CD4-positive, alpha-beta T cell (primary cell): ENCODE measurements at places on chromosomes 4 and X. TPM values are rescaled to one million over a fixed set of nuclear protein-coding genes. Genes with fewer than 3 reads are reported as not detected.

- H3K4me1 ChIP-seq = no peaks in the 10 kb centered on the region
- no peak overlapping the region for H3K27ac ChIP-seq
- H3K4me3 ChIP-seq = no peak overlapping the region
- H3K27me3 ChIP-seq = no peaks in the 10 kb centered on the region
These were observed 10.7 kb upstream of the HCCS start for GRCh38 chrX:11100281-11101035.

DNA sequence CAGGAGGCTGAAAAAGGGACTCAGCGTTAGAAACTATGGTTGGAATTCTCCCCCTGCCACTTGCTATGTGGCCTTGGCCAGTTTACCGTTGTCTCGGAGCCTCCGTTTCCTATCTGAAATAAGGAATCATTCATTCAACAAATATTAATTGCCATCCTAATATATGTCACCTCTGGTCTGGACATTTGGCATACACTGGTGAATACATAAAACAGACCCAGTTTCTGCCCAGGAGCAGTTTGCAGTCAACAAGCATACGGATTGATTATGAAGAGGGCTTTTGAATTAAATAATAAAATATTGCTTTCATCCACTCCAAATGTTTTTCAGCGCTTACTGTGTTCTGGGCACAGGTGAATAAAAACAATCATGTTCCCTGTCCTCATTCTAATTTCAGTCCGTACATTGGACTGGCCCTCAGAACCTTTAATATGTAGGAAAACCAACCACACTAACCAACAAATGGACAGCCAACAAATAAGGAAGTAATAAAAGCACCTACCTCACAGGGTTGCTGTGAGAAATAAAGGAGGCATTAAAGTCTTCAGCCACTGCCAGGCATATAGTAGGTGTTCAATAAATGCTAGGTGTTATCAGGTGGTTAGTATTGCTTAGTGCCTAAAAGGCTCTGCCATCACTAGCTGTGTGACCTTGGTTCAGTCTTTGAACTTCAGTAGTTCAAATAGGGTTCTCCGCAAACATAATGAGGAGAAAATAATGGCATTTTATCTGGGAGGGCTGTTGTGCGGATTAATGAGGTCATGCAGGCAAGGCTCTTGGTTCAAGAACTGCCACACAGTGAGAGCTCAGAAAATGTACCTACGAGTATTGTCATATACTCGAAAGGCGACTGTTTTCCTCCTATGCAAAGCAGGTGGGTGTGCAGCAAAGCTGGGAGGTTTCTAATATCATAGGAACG is 7.3 kb upstream of the GSX2 start:
- H3K4me3 ChIP-seq = peak overlapping the region; percentile 63
- peaks cover 30% of the 10 kb centered on the region for H3K4me1 ChIP-seq
- no peak overlapping the region for H3K27ac ChIP-seq
- no peak for DNase-seq

DNA sequence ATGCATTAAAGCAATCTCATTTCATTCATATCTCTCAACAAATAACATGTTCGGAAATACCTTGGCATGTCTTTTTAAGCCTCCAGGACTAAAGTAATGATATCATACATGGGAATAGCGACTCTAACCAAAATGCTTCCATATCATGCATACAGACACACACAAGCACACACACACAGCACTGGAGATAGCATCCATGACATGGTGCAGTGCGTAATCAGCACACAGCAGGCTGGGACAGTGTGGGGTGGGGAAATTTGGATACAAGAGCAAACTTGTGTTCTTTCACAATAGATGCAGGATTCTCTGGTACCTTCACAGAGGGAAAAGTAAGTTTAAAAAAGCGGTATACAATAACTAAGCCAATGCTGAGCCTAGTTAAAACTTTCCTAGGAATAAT is 132.3 kb upstream of the HPGD start:
- no peaks in the 10 kb centered on the region for H3K27me3 ChIP-seq
- H3K27ac ChIP-seq = no peak overlapping the region
- no peak overlapping the region for H3K4me3 ChIP-seq
- H3K4me1 ChIP-seq = no peaks in the 10 kb centered on the region
- no peaks in the 10 kb centered on the region for H3K36me3 ChIP-seq

LIAS gene
- 10.1 TPM for total RNA-seq

C4orf36 gene
- total RNA-seq = not detected

DNA sequence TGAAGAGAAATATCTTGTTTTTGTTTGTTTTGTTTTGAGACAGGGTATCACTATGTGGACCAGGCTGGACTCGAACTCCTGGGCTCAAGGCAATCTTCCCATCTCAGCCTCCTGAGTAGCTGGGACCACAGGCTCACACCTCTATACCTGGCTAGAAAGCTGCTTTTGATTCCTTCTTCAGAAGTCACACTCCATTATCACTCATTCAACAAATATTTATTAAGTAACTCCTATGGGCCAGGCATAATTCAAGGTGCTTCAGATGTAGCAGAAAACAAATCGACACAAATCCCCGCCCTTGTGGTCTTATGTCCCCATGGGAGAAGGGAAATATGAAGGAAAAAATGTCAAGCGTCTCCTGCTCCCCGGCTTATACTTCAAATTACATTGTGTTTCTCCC is 72.6 kb upstream of the DHX15 start:
- no peaks in the 10 kb centered on the region for H3K27me3 ChIP-seq
- no peak for DNase-seq
- H3K4me1 ChIP-seq = peaks cover 3% of the 10 kb centered on the region

SERTM2 gene
- not detected for total RNA-seq

DNA sequence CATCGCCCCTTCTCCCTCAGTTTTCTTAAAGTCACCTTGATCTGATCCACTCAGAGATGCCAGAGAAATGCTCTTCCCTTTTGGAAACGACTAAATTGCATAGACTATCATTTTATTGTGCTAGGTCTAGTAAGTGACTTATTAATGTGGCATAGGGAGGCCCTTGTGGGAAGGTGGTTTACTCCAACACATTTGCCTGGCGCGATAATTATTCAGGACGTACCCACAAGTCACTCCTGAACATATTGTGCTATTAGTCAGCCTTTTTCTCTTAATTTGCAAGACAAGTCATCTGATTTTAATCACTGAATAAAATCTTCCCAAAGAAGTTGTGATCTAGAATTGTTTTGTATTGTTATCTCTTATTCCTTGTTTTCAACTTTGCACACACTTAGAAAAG is 7.6 kb downstream of the ENPEP start:
- no peaks in the 10 kb centered on the region for H3K36me3 ChIP-seq
- DNase-seq = no peak
- no peak overlapping the region for H3K4me3 ChIP-seq
- no peaks in the 10 kb centered on the region for H3K27me3 ChIP-seq
- H3K27ac ChIP-seq = no peak overlapping the region

MAGEE1 gene
- total RNA-seq = 12.7 TPM

DNA sequence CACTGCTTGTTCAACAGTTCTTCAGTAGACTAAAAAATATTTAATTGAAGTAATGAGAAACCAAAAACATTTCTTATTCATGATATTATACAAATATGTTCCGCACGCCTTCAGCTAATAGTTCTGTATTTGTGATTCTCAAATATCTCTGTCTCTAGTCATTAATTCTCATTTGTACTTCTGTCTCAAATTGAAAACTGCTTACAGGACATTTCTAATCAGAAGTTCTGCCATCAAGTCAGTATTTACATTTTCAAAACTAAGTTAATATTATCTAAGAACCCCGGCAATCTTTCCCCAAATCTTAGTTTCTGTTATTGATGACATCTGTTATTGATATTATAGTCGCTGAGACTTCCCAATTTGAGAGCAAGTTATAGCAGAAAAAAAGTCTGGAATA is 78.6 kb upstream of the PGRMC2 start:
- H3K36me3 ChIP-seq = no peaks in the 10 kb centered on the region
- no peak overlapping the region for H3K4me3 ChIP-seq
- no peak for DNase-seq
- H3K4me1 ChIP-seq = no peaks in the 10 kb centered on the region
- no peak overlapping the region for H3K27ac ChIP-seq

GRCh38 chrX:13028871-13029636 is 15.4 kb downstream of the FAM9C start:
- peak overlapping the region; percentile 19 for H3K27ac ChIP-seq
- no peaks in the 10 kb centered on the region for H3K36me3 ChIP-seq
- H3K4me3 ChIP-seq = no peak overlapping the region
- H3K27me3 ChIP-seq = no peaks in the 10 kb centered on the region
- peaks cover 55% of the 10 kb centered on the region for H3K4me1 ChIP-seq

GRCh38 chr4:1927675-1928074 is 56.5 kb downstream of the NSD2 start:
- H3K36me3 ChIP-seq = peaks cover 21% of the 10 kb centered on the region
- H3K4me3 ChIP-seq = no peak overlapping the region
- no peaks in the 10 kb centered on the region for H3K4me1 ChIP-seq
- no peak overlapping the region for H3K27ac ChIP-seq
- no peak for DNase-seq
- no peaks in the 10 kb centered on the region for H3K27me3 ChIP-seq

GCNA gene
- 1.7 TPM for total RNA-seq

DNA sequence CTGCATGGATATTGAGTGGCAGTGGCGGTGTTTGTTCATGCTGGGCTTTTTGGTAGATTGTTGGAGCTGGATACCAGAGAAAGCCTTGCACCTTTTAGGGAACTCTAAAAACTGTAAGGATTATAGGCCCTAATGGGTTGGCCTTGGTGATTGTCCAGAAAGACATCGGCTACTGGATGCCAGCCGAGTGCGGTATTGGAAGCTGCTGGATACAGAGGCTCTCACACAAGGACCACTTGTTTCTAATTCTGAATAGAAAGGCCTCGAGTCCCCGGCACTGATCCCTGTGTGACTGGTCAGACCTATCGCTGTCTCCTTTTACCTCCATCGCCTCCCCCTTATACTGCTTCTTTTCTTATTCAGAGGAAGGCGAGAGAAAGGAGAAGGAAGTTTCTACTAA is 27.3 kb upstream of the SCOC start:
- no peak overlapping the region for H3K4me3 ChIP-seq
- peaks cover 16% of the 10 kb centered on the region for H3K27me3 ChIP-seq
- H3K4me1 ChIP-seq = no peaks in the 10 kb centered on the region
- no peak for DNase-seq
- H3K27ac ChIP-seq = no peak overlapping the region
- no peaks in the 10 kb centered on the region for H3K36me3 ChIP-seq

DNA sequence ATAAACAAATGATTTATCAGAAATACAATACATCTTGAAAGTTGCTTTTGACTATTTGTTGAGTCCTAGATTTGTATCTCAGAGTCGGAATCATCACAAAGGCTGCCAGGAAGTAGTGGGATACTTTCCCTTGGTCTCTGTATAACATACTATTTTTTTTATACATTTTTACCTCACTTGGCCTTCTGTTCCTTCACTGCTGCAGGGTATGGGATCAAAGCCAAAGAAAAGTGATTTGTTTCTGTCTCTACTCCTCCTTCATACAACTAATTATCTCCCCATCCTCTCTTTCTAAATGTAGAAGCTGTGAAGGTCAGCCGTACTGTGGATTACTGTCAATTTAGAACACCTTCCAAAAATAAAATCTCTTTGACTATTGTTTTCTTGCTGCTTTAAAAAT is 24.9 kb downstream of the PALLD start:
- no peak overlapping the region for H3K4me3 ChIP-seq
- H3K36me3 ChIP-seq = no peaks in the 10 kb centered on the region
- no peaks in the 10 kb centered on the region for H3K27me3 ChIP-seq
- no peak for DNase-seq

TMSB15A gene
- not detected for total RNA-seq

DNA sequence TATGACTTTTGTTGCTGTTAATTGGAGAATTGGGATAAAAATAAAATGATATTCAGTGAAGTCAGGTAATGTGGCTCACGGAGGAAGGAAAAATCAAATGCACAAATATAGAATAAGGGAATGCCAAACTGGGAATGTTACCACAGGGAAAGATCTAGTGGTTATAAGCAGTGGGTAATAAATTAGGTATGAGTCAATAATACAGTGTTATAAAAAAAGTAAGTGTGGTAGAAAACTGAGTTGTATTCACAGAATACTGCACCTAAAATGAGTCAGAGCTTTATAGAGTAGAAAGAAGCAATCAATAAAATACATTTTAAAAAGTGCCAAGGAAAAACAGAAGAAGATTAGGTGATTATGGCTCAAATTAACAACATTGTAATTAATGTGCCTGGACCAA is 34.5 kb downstream of the INTS12 start:
- no peaks in the 10 kb centered on the region for H3K4me1 ChIP-seq
- no peak overlapping the region for H3K27ac ChIP-seq
- no peak for DNase-seq
- H3K36me3 ChIP-seq = no peaks in the 10 kb centered on the region
- peaks cover 18% of the 10 kb centered on the region for H3K27me3 ChIP-seq

GRCh38 chr4:125101719-125102118 is 213.0 kb upstream of the FAT4 start:
- H3K4me1 ChIP-seq = no peaks in the 10 kb centered on the region
- no peaks in the 10 kb centered on the region for H3K27me3 ChIP-seq
- H3K27ac ChIP-seq = no peak overlapping the region
- DNase-seq = no peak
- no peak overlapping the region for H3K4me3 ChIP-seq

- no peaks in the 10 kb centered on the region for H3K36me3 ChIP-seq
- H3K4me1 ChIP-seq = no peaks in the 10 kb centered on the region
- H3K4me3 ChIP-seq = no peak overlapping the region
- DNase-seq = no peak
These were observed 168.9 kb upstream of the PUDP start for GRCh38 chrX:7316887-7317286.

- no peaks in the 10 kb centered on the region for H3K4me1 ChIP-seq
- no peaks in the 10 kb centered on the region for H3K27me3 ChIP-seq
- no peak overlapping the region for H3K27ac ChIP-seq
- no peak for DNase-seq
- H3K36me3 ChIP-seq = no peaks in the 10 kb centered on the region
- H3K4me3 ChIP-seq = no peak overlapping the region
These were observed 43.3 kb downstream of the NYX start for GRCh38 chrX:41490446-41490845.

ETNPPL gene
- not detected for total RNA-seq

GRCh38 chr4:142272452-142272851 is 573.6 kb downstream of the INPP4B start:
- H3K27me3 ChIP-seq = no peaks in the 10 kb centered on the region
- H3K4me1 ChIP-seq = no peaks in the 10 kb centered on the region
- DNase-seq = no peak
- H3K4me3 ChIP-seq = no peak overlapping the region

DNA sequence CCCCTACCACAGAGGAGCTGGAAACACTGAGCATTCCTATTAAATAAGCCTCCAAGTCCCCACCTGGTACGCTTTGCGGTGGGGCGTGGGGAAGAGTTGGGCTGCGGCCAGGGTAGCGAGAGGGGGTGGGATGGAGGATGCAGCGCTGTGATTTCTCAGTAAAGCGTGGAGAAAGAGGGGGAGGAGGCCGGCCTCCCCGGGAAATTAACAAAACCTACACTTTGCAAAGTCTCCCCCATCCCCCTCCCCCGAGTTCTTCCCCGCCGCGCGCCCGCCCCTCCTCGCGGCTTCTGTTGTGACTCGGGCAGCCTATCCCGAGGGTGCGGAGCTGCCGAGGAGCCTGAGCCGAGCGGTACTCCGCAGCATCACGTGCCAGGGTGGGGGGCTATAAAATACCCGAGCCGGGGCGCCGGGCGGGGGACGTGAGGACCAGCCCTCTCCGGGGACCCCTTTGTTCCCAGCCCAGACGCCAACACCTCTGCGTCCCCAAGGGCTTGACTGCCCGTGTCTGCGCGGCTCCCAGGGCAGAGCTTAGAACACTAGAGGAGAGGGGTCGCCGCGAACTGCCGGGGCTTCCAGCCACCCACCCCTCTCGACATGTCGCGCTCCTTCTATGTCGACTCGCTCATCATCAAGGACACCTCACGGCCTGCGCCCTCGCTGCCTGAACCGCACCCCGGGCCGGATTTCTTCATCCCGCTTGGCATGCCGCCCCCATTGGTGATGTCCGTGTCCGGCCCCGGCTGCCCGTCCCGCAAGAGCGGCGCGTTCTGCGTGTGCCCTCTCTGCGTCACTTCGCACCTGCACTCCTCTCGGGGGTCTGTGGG is at the start of gene GSX2:
Gene GSX2, plus strand, starts transcription at position 416 of the 827 bp plus-strand sequence. Its CDS starts 182 bp downstream, at position 598.
- peak within 1 kb of the TSS; percentile 14 for H3K4me3 ChIP-seq
- H3K4me1 ChIP-seq = peaks cover 42% of the 10 kb centered on the region
- no peaks in the 10 kb centered on the region for H3K36me3 ChIP-seq
- H3K27ac ChIP-seq = no peak within 1 kb of the TSS
